ENCODE measurements at places on chromosomes 11 and 22.

- DNase-seq: no peak
These were observed 8.4 kb upstream of the GLYATL1 start for GRCh38 chr11:58930926-58931325.

GRCh38 chr22:47288680-47289079 lies 526.2 kb downstream of the TBC1D22A start:
- no peak for DNase-seq

DNA sequence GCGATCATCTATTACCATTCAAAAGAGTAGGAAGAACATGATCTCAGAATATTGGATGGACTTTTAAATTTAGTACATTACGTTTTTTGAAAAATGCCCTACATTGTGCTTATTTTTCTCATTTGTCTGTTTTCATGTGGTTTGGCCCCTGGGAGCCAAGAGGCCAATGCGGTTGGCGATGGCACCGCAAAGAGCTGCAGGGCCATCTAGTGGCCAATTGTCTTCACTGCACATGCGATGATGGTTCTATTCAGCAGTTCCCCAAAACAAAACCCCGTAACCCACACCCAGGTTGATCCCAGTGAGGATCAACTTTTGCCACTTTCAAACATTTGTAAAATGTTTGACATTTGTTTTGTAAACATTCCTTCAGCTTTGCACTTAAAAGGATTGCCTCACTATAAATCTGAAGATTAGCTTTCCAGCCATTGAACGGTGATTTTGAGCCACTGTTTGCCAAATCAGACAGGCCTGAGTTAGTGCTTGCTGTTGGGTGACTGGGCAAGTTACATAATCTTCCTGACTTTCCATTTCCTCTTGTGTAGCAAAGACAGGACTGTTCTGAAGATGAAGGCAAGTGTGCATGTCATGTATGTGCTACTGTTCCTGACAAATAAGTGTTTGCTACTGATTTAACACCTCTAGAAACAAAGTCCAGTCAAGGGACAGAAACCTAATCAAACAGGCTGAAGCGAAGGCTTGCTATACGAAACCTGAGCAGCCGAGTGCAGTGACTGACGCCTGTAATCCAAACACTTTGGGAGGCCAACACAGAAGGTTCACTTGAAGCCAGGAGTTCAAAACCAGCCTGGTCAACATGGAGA lies 29.2 kb upstream of the XBP1 start:
- DNase-seq: peak; percentile 85

DNA sequence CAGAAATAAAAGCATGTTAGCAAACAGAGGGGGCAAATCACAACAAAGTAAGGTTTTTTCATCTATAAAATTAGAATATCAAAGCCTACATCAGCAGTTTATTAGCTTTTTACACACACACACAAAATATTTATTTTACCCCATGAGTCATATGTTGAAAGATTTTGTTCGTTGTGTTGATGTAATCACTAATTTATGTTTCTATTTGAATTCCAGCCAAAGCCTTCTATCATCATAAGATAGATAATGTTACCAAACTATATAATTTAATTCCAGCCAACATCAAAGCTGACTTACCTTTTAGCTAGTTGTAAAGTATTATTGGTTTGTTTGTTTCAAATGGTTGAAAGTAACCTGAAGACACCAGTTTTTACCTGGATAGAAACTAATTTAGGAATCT lies 458.0 kb upstream of the ARHGAP42 start:
- no peak for DNase-seq

- DNase-seq: no peak
These were observed 16.8 kb upstream of the MRTFA start for GRCh38 chr22:40653361-40653760.

GRCh38 chr22:29310065-29310862 lies 3.8 kb downstream of the GAS2L1 start:
- peak; percentile 50 for DNase-seq

DNA sequence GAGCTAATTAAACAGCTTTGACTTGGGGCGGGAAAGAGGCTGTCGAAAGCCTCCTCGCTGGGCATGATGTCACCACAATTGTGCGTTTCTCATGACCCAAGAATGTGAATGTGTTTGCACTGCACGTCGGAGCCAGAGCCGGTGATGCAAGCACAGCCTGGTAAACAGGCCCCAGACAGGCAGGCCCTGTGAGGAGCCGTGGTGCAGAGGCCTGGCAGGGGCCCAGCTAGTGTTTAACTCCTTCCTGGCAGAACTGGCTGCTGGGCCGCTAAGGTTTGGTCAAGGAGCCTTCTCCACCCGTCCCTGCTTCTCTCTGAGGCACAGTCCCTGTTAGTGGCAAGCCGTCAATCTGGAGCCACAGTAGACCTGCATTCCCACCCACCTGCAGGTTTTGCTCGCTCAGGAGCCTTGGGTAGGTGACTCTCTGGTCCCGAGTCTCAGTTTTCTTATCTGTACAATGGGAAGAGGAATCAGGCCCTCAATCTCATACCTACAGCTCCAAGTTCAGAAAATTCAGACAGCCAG lies 25.4 kb upstream of the SMTN start:
- DNase-seq: no peak

GRCh38 chr11:64916040-64916774 lies 802 bp downstream of the ATG2A start:
- peak; percentile 72 for DNase-seq

DNA sequence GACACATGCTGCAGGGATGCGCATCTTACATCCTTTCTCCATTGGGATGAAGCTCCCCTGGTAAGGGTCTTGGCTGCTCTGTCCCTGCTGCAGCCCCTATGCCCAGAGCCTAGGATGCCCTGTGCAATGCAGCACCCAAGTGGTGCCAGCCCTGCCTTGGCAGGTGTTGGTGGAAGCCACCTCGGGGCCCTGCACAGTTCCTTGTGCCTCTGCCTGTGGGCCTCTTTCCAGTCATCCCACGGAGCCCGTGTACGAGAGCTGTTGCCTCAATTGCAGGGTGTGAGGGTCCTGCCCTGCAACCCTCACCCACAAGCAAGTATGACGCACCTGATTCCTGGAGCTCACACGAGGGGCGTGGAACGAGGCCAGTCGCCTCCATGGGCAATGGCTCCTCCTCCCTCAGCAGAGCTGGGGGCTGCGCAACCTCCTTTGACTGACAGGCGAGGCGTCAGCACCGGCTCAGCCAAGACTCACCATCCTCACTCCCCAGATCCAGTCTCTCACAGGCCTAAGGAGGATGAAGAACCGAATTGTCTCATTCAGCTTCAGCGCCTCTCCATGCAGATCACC lies 719.6 kb downstream of the BRD1 start:
- no peak for DNase-seq

GRCh38 chr11:127806501-127806900 lies 780.9 kb downstream of the ETS1 start:
- no peak for DNase-seq
